ENCODE measurements at places on chromosomes 16 and 17. TPM values are rescaled to one million over a fixed set of nuclear protein-coding genes. Genes with fewer than 3 reads are reported as not detected.

DNA sequence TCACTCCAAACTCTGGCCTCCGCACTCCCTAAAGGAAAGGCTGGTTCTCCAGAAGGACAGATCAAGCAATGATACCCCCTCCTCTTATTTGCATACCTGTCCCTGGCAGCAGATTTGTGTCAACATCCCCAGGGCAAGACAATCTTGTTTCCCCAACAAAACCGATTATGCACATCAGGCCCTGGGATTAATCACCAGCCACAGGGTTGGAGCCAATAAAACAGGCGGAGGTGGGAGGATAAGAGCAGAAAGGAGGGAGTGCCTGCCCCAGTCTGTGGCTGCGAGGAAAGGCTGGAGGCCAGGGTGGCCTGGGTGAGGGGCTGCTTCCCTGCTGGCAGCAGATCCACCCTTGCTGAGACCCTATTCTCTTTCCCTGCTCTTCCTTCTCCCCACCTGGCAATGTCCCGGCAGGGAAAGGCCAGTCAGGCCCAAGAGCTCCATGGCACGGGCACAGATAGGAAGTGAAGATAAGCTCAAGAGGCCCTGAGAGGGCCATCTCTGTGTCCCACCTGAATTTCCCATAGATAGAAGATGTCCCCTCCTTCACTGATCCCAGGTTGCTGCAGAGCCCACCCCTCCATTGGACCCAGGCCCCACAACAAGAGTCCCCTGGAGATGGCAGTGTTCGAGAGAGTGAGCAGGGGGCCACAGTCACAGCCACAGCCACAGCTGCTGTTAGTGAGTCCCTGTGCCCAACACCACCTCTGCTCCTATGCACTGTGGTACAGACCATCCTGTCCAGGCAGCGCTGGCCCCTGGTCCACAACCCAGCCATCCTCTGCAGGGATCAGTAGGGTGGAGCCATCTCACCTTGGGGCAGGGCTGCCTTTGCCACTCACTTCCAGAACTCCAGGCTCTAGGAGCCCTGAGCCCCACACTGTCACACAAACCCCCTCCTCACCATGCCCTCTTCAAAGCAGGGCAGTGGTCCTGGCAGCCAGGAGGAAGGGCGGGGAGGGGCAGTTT is 137.5 kb downstream of the SDK2 start:
- H3K27me3 ChIP-seq, result peaks cover 90% of the 10 kb centered on the region
- no peak overlapping the region for H3K4me3 ChIP-seq
- H3K36me3 ChIP-seq, result no peaks in the 10 kb centered on the region

GRCh38 chr16:85081038-85081437 is 31.2 kb downstream of the CIBAR2 start:
- no peaks in the 10 kb centered on the region for H3K36me3 ChIP-seq
- H3K27ac ChIP-seq, result no peak overlapping the region
- H3K27me3 ChIP-seq, result no peaks in the 10 kb centered on the region
- no peak overlapping the region for H3K4me3 ChIP-seq

- H3K27me3 ChIP-seq, result peaks cover 21% of the 10 kb centered on the region
- peaks cover 10% of the 10 kb centered on the region for H3K4me1 ChIP-seq
- H3K36me3 ChIP-seq, result peaks cover 25% of the 10 kb centered on the region
These were observed 10.9 kb downstream of the DNAAF8 start for GRCh38 chr16:4745274-4745569.

GRCh38 chr17:39197380-39198185 is at the start of gene CACNB1:
TSS of gene CACNB1 (minus strand) at chr17:39197669. CDS start at chr17:39197495, 174 bp downstream.
- peak within 1 kb of the TSS; percentile 99 for H3K27ac ChIP-seq
- DNase-seq, result peak; percentile 98
- H3K36me3 ChIP-seq, result peaks cover 71% of the 10 kb centered on the region
- no peaks in the 10 kb centered on the region for H3K27me3 ChIP-seq
- H3K4me1 ChIP-seq, result peaks cover 35% of the 10 kb centered on the region
- peak within 1 kb of the TSS; percentile 86 for H3K4me3 ChIP-seq

GRCh38 chr16:27636453-27637240 is 86.7 kb downstream of the KATNIP start:
- H3K4me3 ChIP-seq, result no peak overlapping the region
- no peaks in the 10 kb centered on the region for H3K27me3 ChIP-seq
- no peak overlapping the region for H3K27ac ChIP-seq
- H3K4me1 ChIP-seq, result no peaks in the 10 kb centered on the region
- no peak for DNase-seq
- H3K36me3 ChIP-seq, result no peaks in the 10 kb centered on the region

DNA sequence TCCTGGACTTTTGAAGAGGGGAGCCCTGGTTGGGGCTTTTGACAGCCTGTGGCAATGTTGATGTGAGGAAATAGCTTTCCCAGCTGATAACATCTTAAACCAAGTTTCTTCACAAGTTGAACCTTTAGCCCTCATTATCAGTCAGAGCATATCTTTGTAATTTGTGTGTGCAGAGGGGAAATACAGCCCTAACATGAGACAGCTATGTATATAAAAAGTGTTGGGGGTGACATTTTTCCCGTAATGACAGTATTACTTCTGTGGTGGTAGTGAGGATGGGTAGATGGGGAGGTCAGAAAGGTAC is 221.1 kb downstream of the FTO start:
- no peaks in the 10 kb centered on the region for H3K4me1 ChIP-seq
- H3K36me3 ChIP-seq, result no peaks in the 10 kb centered on the region
- DNase-seq, result no peak
- no peak overlapping the region for H3K4me3 ChIP-seq
- no peak overlapping the region for H3K27ac ChIP-seq

DNA sequence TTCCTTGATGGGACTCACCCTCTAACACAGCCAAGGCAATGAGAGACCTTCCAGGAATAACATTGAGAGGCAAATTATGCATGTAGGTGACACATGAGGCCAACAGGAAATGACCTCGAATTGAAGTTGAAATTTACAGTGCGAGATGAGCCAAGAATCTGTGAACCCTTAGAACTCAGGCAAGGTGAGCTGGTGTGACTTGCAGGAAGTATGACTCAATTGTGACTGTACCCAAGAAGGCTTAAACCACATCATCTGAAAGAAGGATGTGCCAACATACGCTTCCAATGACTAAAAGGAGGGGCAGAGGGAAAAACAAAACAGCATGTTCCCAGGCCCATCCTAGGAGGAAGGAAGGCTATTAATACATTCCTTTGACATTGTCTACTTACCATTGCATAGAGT is 44.8 kb downstream of the PITPNC1 start:
- peak; percentile 66 for DNase-seq
- H3K36me3 ChIP-seq, result no peaks in the 10 kb centered on the region
- no peaks in the 10 kb centered on the region for H3K27me3 ChIP-seq

- H3K36me3 ChIP-seq, result no peaks in the 10 kb centered on the region
- DNase-seq, result no peak
- no peaks in the 10 kb centered on the region for H3K4me1 ChIP-seq
- H3K27ac ChIP-seq, result no peak overlapping the region
- no peak overlapping the region for H3K4me3 ChIP-seq
- H3K27me3 ChIP-seq, result peaks cover 12% of the 10 kb centered on the region
These were observed 33.3 kb upstream of the USP43 start for GRCh38 chr17:9612006-9612405.

DNA sequence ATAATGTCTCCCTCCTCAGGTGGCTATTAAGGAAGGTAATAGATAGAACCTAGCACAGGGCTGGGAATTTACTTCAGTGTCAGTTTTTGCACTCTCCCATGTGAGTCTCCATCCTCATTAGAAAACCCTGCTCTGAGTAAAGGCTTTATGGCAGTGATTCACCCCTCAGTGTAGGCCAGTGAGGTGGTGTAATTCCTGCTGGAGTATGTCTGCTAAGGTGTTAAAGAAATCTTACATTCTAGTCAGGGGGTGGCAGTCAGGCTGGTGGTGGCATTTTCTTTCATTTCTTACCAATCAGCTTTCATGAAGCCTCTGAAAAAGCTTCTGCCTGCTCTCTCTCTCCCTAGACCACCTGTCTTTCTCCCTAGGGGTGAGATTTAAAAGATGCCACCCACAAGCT is 138.8 kb upstream of the CCL2 start:
- H3K36me3 ChIP-seq, result no peaks in the 10 kb centered on the region
- no peak overlapping the region for H3K27ac ChIP-seq
- peaks cover 69% of the 10 kb centered on the region for H3K27me3 ChIP-seq
- H3K4me1 ChIP-seq, result no peaks in the 10 kb centered on the region
- no peak for DNase-seq
- no peak overlapping the region for H3K4me3 ChIP-seq

- H3K4me3 ChIP-seq, result no peak overlapping the region
- DNase-seq, result no peak
- no peak overlapping the region for H3K27ac ChIP-seq
- H3K36me3 ChIP-seq, result no peaks in the 10 kb centered on the region
- peaks cover 15% of the 10 kb centered on the region for H3K27me3 ChIP-seq
These were observed 39.2 kb downstream of the ITGAM start for GRCh38 chr16:31298958-31299357.

DNA sequence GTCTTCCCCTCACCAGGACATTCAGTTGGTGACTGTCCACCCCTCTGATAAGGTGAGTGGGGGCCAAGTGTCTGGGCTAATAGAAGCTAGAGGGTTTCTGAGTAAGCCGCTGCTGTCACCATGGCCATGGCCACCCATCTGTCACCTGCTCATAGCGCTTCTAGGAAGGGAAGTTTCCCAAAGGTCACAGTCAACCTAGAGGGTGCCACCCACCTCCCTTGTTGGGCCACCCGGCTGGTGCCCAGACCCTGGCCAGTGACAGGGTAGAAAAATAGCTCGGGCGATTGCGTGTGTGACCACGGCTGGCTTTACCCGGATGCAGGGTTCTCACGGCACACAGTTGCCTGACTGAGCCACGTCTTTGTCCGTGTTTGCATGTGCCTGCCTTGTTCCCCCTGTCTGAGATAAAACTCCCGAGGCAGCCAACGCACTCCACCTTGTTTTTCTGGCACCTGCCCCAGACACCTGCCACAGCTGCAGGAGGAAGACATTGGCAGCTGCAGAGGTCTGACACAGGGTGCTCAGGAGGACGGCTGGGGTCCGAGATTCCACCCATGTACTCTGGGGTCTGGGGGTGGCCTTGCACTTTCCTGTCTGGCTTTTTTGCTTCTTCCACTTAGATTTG is 809 bp downstream of the PIRT start:
- no peaks in the 10 kb centered on the region for H3K36me3 ChIP-seq
- no peaks in the 10 kb centered on the region for H3K4me1 ChIP-seq
- DNase-seq, result no peak
- H3K4me3 ChIP-seq, result no peak overlapping the region
- H3K27me3 ChIP-seq, result no peaks in the 10 kb centered on the region

GRCh38 chr16:50480206-50480605 is 68.0 kb upstream of the NKD1 start:
- H3K27ac ChIP-seq, result no peak overlapping the region
- no peak for DNase-seq
- H3K36me3 ChIP-seq, result no peaks in the 10 kb centered on the region
- no peaks in the 10 kb centered on the region for H3K4me1 ChIP-seq
- no peak overlapping the region for H3K4me3 ChIP-seq

- no peaks in the 10 kb centered on the region for H3K36me3 ChIP-seq
- no peak for DNase-seq
- no peak overlapping the region for H3K4me3 ChIP-seq
- H3K27ac ChIP-seq, result no peak overlapping the region
- peaks cover 14% of the 10 kb centered on the region for H3K27me3 ChIP-seq
These were observed 18.3 kb upstream of the TOM1L1 start for GRCh38 chr17:54882371-54882770.

DNA sequence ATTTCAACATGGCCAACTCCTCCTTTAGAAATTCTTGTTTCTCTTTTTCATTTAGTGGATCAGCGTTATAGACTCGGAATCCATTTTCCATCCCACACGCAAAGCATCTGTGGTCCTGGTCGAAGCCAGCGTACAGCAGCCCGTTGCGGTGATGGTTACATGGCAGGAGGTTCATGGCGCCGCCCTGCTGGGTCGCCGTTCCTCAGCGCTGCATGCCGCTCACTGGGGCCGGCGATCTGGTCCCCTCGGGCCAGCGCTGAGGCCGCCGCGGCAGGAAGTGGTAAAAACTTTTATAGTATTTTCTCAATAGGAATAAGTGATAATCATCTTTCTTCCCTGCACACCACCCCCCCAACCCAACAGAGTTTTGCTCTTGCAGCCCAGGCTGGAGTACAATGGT is 29.9 kb upstream of the RHOT1 start:
- H3K36me3 ChIP-seq, result no peaks in the 10 kb centered on the region
- peaks cover 5% of the 10 kb centered on the region for H3K4me1 ChIP-seq
- no peak for DNase-seq

DNA sequence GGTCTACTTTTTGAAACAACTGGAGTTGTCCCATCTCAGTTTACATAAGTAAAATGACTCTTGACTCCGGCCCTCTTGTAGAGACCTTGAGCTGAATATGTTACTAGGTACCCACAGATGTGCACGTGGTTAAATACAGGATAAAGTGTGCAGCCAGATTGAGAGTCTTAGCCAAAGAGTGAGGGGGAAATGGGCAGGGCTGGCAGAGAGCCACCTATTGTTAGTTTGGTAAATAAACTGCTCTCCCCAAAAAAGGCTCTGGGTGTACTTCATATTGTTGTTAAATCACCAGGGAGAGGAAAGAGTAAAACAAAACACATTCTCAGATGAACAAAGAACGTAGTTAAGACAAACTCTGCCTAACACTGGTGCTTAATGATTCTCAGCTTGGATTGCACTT is 20.3 kb downstream of the G6PC1 start:
- H3K27me3 ChIP-seq, result peaks cover 10% of the 10 kb centered on the region
- H3K4me3 ChIP-seq, result no peak overlapping the region
- DNase-seq, result peak; percentile 27
- H3K27ac ChIP-seq, result no peak overlapping the region
- H3K4me1 ChIP-seq, result no peaks in the 10 kb centered on the region
- H3K36me3 ChIP-seq, result no peaks in the 10 kb centered on the region

DNA sequence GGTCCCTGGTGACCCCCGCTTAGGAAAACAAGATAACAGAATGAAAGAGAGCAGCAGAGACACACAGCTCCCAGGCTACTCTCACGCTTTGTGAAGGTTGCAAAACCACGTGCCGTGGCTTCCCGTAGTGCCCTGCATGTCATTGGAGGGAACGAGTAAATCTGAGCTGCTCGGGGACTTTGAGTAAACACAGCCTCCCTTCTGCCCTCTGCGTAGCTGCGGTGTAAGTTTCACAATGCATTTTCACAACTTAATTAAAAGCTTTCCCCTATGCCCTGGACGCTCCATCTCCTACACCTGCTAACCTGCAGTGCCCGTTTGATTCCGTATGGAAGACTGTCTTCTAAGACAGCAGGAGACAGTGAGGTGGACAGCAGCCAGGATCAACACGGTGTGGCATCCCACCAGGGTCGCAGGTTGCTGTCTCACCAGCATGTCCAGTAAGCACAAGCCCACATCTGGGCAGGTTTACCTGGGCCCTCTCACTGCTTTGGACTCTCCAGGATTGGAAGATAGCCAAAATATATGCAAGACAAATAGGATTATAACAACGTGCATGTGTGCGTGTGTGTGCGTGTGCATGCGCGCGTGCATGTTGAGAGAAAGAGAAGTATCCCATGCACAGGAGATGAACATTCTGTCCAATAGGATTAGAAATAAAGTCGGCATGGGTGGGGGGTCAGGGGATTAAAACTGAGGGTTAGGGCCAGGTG is 116.4 kb upstream of the RCVRN start:
- H3K27ac ChIP-seq, result no peak overlapping the region
- no peak overlapping the region for H3K4me3 ChIP-seq
- no peaks in the 10 kb centered on the region for H3K36me3 ChIP-seq
- DNase-seq, result no peak
- H3K4me1 ChIP-seq, result no peaks in the 10 kb centered on the region
- no peaks in the 10 kb centered on the region for H3K27me3 ChIP-seq

The DNAI2 gene
- not detected for total RNA-seq

The FOXN1 gene
- total RNA-seq, result not detected

The SPATA22 gene
- total RNA-seq, result not detected

The TVP23A gene
- total RNA-seq, result not detected

The MYL11 gene
- not detected for total RNA-seq

The CD300E gene
- total RNA-seq, result not detected

The HOXB6 gene
- 144 TPM for total RNA-seq

The HEATR9 gene
- total RNA-seq, result not detected

The OR3A2 gene
- not detected for total RNA-seq

The C16orf96 gene
- not detected for total RNA-seq

The TBC1D3H gene
- total RNA-seq, result not detected

The ZBTB4 gene
- 27.2 TPM for total RNA-seq

The DPEP1 gene
- total RNA-seq, result not detected

The DHODH gene
- 21.3 TPM for total RNA-seq

The ABCC12 gene
- not detected for total RNA-seq
